ENCODE measurements at places on chromosomes 11 and 22. TPM values are rescaled to one million over a fixed set of nuclear protein-coding genes. Genes with fewer than 3 reads are reported as not detected.

Gene DEPDC5
- total RNA-seq, result 6.5 TPM

- peak; percentile 61 for DNase-seq
Observed at GRCh38 chr22:36612458-36612857, 83.5 kb upstream of the EIF3D start.

GRCh38 chr11:86219311-86220193 is 25.0 kb upstream of the EED start:
- no peak for DNase-seq

Gene PARVG
- total RNA-seq, result not detected

DNA sequence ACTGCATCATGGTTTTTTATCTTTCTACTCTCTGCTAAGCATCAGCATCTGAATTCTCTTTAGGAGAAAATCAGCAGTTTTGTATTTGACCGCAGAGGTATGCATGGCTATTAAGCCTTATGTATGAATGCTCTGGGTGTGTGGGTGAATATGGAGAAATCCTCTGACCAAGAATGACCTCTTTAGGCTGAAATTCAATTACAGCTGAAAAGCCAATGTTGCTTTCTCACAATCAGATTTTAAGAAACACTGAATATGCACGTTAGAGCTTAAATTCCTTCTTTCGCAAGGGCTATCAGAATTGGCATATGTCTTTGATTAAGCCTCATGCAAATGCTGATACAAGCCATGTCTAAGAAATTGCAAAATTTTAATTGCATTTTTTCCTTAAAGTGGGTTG is 43.2 kb downstream of the ARHGAP42 start:
- no peak for DNase-seq

Gene NOX4
- 2.2 TPM for total RNA-seq

DNA sequence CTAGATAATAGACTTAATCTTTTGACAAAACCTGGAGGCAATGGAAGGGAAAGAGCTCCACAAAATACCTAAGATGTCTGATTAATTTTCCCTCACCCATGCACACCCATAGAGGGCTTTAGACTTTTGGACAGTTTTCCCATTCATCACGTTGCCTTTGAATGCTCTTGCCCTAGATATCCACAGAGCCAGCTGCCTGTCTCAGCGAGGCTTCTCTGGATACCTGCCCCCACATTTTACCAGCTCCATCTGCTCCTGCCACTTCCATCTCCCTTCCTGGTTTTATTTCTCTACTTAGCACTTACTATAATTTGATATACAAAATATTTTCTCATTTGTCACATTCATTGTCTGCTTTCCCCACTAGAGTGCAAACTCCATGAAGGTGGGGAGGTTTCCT is 136.8 kb downstream of the FDX1 start:
- no peak for DNase-seq

DNA sequence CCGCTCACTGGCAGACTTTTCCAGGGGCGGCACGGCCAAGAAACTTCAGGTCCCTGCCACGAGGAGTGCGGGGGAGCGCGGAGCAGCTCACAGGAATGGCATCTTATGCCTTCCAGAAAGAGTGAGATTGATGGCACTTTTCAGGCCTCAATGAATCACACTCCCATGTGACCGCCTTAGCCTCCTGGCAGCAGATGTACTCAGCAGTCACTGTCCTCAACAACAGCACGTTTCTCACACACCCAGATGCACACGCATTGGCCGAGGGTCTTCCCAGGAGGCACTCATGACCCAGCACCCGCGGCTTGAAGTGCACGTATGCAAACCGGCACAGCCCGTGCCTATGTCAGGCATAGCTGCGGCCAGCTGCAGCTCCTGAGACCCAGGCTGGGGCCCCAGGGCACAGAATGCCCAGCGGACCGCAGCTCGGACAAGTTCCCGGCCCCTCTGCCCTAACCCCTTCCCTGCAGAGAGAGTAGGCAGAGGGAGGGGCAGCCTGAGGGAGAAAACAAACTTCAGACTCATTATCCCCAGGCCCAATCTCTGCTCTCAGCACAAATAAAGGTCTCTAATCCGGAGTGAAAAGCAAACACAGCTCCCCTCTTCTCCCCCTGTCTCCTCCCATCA is 48.3 kb downstream of the RPUSD4 start:
- peak; percentile 97 for DNase-seq

DNA sequence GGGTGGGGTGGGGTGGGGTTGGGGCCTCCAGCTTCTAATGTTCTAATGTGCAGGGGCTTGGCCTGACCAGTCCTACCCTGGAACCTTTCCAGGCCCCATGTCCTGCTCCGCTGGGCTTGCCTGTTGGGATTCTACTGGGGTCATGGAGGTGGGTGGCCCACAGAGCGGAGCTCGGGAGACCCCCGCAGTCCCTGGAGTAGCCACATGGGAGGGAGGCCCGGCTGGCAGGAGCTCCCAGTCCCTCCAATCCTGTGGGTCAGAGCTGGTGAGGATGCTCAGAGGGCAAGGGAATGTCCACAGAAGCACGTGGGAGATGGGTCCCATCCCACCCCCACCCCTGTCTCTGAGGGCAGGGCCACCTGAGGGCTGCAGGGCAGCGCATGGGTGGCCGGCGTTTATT is 2.9 kb downstream of the SEPTIN5 start:
- no peak for DNase-seq

DNA sequence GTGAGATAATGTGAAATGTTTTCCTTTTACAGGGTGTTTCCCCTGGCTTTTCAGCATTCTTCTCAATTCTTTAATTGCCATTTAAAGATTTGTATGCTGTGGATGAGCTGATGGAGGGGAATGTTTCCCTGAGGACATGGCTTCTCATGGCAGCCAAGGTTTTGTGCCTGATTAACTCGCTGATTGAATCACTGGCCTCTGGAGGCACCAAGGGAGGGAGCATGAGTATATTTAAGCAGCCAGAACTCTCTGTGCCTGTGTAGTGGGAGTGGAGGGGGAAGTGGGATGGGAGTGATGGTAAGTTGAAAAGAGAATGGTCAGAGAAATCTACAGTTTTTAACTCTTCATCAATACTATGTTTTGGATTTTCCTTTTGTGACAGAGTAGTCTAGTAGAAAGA is 88.7 kb downstream of the STIM1 start:
- DNase-seq, result peak; percentile 51

- DNase-seq, result no peak
Observed at GRCh38 chr11:65357856-65358356, 3.4 kb downstream of the TIGD3 start.

GRCh38 chr11:3091846-3092602 is 34.8 kb upstream of the CARS1 start:
- DNase-seq, result no peak

Gene TTLL12
- total RNA-seq, result 52.8 TPM

GRCh38 chr11:12195768-12196167 is 85.4 kb downstream of the MICAL2 start:
- no peak for DNase-seq

GRCh38 chr22:36937319-36938027 is 24.0 kb downstream of the CSF2RB start:
- DNase-seq, result no peak

DNA sequence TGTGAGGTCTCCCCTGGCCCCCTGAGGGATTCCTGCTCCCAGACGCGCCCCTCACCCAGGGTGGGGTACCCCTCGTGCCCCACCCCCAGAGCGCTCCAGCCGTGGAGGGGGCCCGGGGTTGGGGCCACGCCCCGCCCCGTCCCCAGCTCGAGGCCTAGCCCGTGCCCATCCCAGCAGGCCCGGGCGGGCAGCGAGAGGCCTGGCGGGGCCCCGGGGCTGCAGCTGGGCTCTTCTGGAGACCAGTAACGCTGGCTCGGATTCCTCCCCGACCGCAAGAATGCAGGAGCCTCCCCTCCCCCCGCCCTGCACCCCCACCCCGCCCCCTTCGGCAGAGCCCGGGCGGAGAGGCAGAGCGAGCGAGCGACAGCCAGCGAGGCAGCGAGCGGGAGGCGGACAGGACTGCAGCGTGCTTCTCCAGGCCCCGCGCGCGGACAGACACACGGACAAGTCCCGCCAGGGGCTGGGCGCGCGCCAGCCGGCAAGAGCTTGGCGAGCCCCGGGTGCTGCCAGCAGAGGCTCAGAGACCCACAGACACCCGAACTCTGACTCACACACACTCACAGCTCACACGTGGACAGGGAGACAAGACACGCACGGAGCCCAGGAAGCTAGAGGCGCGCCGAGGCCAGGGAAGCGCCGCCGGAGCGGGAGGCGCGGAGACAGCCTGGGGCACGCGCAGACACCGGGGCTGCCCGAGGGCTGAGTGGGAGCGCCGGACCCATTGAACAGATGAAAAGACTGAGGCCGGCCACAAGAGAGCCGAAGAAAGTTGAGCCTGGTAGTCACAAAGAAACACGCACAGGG is 15.2 kb downstream of the BCL9L start:
- peak; percentile 89 for DNase-seq

Gene C11orf16
- not detected for total RNA-seq

DNA sequence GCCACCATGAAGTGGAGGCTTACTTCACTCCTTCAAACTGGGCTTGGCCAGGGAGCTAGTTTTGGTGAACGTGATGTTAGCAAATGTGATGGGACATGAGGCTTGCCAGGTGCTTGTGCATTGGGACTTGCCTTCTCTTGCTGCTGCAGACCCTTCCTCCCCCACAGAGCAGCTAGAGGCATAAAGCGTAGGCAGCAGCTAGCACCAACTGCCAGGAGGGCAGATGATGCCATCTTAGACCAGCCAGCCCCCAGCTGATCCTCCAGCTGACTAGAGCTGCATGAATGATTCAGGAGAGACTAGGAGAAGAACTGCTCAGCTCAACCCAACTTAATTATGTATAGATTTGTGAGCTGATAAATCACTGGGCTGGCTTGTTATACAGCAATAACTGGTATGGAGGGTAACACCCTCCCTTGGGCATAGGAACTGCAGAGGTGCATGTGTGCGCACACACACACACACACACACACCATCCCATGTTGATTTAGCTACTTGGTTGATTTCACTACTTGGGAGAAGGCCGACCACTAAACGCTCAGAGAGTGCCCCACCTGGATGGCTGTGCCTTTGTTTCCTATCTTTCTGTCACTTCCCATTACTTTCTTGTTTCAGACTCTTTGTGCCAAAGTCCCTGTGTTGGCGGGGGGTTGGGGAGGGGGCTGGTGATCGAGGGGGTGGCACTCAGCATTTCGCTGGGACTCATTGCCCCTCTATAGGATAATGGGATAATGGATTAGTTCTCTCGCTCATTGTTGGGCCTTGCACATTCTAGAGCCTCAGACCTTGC is 202.8 kb downstream of the ADAMTS15 start:
- no peak for DNase-seq

DNA sequence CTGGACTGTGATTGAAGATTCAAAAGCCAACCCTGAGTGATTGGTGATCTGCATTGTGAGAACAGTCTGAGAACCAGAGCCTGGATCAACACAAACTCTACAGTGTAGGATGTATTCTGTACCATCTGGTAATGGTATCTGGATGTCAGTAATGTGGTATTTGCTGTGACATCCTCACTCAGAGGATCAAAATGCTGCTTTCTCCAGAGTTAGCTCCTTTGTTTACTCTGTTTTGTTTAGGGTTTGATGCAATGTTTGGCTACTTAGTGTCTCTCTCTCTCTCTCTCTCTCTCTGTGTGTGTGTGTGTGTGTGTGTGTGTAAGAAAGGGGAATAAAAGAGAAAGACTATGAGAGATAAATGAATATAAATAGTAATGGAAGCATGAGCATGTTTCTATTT is 24.3 kb downstream of the CASP4 start:
- no peak for DNase-seq

GRCh38 chr22:40058265-40058664 is 63.5 kb downstream of the FAM83F start:
- DNase-seq, result no peak

DNA sequence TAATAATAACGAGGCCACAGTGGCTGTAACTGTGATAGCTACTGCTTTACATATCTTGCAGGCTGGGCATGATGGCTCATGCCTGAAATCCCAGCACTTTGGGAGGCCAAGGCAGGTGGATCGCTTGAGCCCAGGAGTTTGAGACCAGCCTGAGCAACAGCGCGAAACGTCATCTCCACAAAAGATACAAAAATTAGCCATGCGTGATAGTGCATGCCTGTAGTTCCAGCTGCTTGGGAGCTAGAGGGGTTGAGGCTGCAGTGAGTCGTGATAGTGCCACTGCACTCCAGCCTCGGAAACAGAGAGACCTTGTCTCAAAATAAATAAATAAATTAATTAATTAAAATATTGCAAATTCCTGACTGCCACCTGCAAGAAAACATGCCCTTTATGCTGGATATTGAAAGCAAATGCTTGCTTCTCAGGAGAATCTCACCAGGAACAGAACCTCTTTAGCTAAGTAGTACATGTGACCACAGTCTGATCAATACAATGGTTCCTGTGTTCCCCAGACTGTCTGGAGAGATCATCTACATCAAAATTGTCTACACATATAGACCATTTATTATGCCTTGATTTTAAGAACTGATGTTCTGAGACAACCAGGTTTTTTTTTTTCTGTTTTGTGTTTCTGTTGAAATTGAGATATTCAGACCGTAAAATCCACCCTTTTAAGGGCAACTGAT is 6.3 kb downstream of the ZBTB3 start:
- no peak for DNase-seq

GRCh38 chr22:23394525-23395326 is 185.4 kb downstream of the IGLL1 start:
- DNase-seq, result no peak

GRCh38 chr22:50684986-50685385 is 12.4 kb downstream of the SHANK3 start:
- DNase-seq, result peak; percentile 36

GRCh38 chr11:39236916-39237315 is 2222.5 kb downstream of the LRRC4C start:
- DNase-seq, result peak; percentile 1

DNA sequence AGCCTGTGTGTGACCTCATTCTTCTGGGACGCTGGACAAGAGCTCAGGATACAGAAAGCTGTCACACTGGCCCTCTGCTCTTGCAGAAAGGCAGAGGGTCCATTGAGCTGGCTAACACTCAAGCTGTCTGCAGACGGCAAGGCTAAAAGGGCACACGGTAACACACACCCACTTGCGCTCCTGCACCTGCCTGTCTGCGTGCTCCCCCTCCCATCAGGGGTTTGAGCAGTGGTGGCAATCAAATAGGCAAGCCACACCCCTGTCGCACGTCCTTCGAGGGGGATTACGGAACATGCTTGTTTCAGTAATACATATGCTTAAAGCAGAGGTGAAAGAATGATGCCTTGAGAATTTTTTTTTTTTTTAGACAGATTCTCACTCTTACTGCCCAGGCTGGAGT is 7.1 kb upstream of the QSER1 start:
- DNase-seq, result no peak
